ENCODE measurements at places on chromosomes 6 and 20. TPM values are rescaled to one million over a fixed set of nuclear protein-coding genes. Genes with fewer than 3 reads are reported as not detected.

SPATS1 gene
- total RNA-seq, result not detected

DNA sequence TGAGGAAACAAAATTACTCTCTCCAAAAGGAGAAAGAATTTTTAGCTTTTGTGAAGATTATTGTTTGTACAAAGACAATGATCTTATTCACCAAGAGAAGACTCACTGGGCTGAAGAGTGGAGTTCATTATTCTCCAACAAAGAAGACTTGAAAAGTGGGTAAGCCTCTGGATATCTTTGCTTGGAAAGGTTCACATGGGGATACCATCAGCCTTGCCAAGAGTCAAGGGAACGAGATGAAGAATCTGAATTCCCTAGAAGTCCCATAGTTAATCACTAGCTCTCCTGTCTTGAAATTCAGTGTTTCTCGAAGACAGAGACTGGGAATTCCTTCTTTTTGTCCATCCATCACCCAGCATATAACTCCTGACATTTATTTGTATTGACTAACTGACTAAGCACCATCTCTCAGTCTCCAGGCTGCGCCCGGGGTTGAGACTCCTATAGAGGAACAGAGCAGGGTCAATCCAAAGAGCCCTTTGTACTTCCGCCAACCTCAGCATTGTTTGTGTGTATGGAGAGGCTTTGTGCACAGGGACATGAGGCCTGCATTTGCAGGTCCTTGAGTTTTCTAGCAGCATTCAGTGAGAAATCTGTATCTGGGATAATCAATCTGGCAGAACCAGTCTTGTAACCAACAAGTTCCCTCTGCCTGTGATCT is 461.9 kb downstream of the KIF16B start:
- no peak for ATAC-seq

DNA sequence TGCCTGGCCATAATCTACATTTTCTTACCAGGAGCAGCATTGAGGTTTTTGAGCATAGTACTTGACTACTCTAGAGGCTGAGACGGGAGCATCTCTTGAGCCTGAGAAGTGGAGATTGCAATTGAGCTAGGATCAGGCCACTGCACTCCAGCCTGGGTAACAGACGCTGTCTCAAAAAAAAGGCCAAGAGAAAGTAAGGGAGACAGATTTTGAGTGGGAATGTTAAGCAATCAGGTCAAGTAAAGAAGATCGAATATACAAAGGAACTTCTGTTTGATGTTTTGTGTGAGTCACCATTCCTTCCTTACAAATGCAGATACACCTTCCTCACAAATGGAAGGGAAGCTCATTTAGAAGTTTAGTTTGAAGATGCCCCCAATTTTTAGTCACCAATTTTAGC is 4.4 kb downstream of the PNRC1 start:
- no peak for ATAC-seq

CTCFL gene
- total RNA-seq, result 0.55 TPM

FILIP1 gene
- total RNA-seq, result 0.42 TPM

SEMG1 gene
- total RNA-seq, result not detected

DNA sequence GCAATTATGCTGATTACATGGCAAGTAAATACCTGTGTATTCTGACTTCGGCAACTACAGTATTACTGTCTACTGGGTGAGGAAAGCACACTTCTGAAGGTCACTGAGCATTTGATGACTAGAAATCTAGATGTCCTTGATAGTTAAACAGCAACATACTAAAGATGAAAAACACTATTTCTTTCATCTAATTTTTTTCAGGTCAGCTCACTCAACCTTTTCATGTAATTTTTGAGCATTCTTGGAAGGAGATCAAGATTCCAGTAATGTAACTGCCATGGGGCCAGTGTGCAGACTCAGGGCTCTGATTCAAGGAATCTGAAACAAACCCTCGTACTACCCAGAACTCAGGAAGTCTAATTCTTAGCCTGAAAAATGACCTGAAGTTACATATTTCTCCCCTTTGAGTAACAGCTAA is 222.6 kb upstream of the TAB2 start:
- no peak for ATAC-seq

FKBP1C gene
- total RNA-seq, result 0.32 TPM

HUS1B gene
- total RNA-seq, result 1.5 TPM

CDH26 gene
- 0.42 TPM for total RNA-seq
